ENCODE measurements at places on chromosomes 11 and 22. TPM values are rescaled to one million over a fixed set of nuclear protein-coding genes. Genes with fewer than 3 reads are reported as not detected.

DNA sequence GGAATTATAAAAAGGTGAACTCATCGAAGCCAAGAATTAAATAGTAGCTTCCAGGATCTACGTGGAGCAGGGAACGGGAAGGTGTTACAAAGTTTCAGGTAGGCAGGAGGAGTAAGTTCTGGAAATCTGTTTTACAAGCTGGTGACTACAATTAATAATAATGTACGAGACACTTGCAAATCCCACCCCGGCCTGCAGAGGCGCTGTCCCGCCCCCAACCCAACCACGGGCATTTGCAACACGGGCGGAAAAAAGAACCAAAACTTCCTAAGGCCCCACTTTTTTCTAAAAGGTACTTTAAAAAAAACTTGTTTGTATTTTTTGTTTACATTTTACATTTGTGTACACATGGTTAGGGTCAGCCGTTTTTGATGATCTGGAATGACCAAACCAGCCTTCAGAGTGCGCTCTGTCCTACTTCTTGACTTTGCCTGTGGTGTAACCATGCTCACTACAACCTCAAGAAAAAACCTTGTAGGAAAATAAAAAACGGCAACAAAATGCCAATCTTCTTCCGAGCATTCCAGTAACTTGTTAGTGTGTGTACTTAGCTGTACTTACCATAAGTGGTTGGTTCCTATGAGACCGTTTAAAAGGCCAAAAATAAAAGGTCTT is 449.6 kb upstream of the B3GAT1 start:
- H3K4me3 ChIP-seq, result no peak overlapping the region
- no peak overlapping the region for H3K27ac ChIP-seq
- no peaks in the 10 kb centered on the region for H3K4me1 ChIP-seq
- no peaks in the 10 kb centered on the region for H3K36me3 ChIP-seq
- no peaks in the 10 kb centered on the region for H3K27me3 ChIP-seq
- DNase-seq, result no peak

DNA sequence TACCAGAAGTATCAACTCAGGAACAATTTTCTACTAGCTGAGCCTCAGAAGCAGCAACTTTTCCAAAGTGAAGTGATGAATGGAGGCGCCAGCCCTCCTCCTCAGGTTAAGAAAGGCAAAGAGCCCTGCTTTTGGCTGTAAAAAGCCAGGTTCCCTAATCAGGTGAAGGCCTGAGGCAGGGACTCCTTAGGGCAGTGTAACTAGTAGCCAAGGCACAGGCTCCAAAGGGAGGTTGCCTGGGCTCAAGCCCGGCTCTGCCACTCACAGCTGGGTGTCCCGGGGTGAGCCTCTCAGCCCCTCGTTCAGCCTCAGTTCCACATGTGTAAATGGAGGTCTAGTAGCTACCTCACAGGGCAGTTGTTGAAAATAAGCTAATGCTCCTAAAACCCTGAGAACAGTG is 19.5 kb downstream of the TSKU start:
- peaks cover 24% of the 10 kb centered on the region for H3K4me1 ChIP-seq
- DNase-seq, result peak; percentile 82
- H3K27ac ChIP-seq, result no peak overlapping the region
- no peak overlapping the region for H3K4me3 ChIP-seq
- H3K27me3 ChIP-seq, result no peaks in the 10 kb centered on the region
- no peaks in the 10 kb centered on the region for H3K36me3 ChIP-seq

DNA sequence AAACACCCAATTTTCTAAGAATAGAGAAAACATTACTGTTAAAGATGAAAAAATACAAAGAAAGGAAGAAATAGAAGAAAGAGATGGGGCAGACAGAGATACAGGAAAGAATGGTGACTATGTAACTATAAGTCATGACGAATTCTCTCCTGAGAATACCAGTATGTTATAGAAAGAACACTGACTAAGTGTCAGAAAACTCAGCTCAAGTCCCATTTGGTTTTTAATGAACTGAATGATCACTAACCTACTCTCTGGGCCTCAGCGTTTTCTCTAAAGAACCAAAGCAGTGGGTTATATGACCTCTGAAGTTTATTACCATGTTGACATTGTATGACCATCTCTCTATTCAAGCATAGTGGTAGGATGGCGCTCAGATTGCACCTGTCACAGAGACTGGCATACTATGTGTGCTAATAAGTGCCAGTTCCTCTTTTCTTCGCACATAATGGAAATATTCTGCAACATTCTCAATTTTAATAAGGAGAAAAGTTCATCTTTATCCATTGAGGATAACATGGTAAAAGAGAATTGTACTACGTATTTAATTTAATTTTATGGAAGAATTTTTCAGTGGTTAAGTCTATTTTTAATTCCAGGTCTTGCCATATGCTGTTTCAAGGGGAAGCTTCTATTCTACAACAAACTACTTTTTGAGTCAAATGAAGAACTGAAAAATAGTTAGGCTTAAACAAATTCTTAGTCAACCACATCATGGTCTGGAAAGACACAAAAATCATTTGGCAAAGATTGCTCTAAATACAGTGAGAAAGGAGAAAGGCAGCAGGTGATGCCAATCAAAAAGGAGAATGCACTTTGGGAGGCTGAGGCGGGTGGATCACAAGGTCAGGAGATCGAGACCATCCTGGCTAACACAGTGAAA is 25.0 kb upstream of the EED start:
- no peak overlapping the region for H3K4me3 ChIP-seq
- H3K36me3 ChIP-seq, result no peaks in the 10 kb centered on the region
- H3K27ac ChIP-seq, result no peak overlapping the region
- H3K27me3 ChIP-seq, result no peaks in the 10 kb centered on the region
- no peak for DNase-seq

DNA sequence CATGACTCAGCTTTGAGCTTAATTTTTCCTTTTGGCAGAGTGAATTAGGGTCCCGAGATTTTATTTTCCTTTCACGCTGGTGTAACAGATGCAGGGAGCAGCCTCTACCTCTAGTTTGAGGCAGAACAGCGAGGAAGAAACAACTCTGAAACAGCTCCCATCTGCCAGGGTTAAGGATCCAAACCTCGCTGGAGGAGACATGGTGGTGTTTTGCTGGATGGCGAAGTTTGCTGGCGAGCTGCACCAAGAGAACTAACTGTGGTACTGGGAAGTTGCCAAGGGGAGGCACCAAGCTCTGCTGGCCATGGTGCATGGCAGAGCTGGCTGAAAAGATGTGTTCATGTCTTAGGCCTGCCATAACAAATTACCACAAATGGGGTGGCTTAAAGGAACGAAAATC is 7.6 kb upstream of the ALKBH3 start:
- no peaks in the 10 kb centered on the region for H3K27me3 ChIP-seq
- no peak overlapping the region for H3K4me3 ChIP-seq

DNA sequence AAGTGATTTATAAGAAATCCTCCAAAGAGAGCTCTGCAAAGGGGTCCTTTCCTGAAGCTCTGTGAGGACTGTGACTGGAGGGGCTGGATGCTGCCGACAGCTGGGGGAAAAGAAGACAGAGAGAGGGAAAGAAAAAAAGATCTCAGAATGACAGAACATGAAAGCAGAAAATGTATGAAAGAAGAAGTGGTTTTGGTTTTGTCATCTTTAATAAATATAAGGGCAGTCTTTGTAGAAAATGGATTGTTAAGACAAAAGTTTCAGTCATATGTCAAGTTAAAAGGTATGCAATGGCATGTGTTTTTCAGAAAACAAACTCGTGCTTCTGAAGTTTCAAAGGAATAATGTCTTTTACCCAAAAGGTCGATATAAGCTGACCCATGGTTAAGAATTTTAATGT is 105.5 kb downstream of the CCDC83 start:
- H3K4me1 ChIP-seq, result peaks cover 19% of the 10 kb centered on the region
- H3K27ac ChIP-seq, result no peak overlapping the region
- H3K27me3 ChIP-seq, result no peaks in the 10 kb centered on the region
- H3K36me3 ChIP-seq, result peaks cover 16% of the 10 kb centered on the region
- DNase-seq, result no peak

DNA sequence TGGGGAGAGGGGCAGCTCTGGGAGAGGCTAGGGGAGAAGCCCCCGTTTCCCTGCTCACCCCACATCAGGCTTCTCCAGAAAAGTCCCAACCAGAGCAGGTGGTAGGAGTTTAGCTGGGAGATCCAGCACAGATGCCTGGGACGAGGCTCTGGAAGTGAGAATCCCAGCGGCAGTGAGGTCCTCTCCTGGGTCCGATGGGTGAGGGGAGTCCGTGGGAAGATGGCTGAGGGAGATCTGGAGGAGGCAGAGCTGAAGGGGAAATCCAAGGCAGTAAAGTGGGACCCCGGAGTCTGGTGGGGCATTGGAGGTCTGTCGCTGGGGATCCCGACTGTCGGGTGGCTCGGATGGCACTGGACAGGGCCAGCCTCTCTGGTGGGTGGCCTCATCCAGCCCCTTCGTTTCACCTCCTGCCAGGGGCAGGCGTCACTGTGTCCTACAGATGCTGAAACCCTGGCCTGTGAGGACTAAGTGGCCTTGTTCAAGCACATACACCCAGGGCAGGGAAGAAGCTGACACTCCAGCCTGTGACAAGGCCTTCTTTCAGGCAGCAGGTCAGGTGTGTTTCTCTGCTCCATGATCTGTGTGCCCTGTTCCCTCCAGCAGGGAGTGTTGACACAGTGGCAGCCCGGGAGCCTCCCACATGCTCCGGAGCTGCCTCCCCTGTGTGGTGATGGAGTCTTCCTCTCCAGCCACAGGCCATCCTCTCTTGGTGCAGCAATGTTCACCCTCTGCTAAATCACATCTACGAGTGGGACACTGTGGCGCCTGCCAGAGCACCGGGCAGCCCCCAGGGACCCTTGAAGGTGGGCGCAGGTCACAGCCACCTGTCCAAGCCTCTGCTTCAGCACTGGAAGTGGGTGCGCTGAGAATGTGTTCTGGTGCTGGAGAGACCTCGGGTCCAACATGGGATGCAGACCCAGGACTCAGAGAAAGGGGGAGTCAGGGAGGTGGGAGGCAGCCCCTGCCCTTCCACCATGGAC is 850.8 kb downstream of the BRD1 start:
- H3K27me3 ChIP-seq, result no peaks in the 10 kb centered on the region
- no peaks in the 10 kb centered on the region for H3K4me1 ChIP-seq
- DNase-seq, result peak; percentile 85
- H3K4me3 ChIP-seq, result no peak overlapping the region

ART5 gene
- 0.65 TPM for total RNA-seq

All from esophagus muscularis mucosa (tissue), 4 donors.